ENCODE measurements at places on chromosomes 2 and 18. TPM values are rescaled to one million over a fixed set of nuclear protein-coding genes. Genes with fewer than 3 reads are reported as not detected.

MOCOS gene
- total RNA-seq: 0.13 TPM

DNA sequence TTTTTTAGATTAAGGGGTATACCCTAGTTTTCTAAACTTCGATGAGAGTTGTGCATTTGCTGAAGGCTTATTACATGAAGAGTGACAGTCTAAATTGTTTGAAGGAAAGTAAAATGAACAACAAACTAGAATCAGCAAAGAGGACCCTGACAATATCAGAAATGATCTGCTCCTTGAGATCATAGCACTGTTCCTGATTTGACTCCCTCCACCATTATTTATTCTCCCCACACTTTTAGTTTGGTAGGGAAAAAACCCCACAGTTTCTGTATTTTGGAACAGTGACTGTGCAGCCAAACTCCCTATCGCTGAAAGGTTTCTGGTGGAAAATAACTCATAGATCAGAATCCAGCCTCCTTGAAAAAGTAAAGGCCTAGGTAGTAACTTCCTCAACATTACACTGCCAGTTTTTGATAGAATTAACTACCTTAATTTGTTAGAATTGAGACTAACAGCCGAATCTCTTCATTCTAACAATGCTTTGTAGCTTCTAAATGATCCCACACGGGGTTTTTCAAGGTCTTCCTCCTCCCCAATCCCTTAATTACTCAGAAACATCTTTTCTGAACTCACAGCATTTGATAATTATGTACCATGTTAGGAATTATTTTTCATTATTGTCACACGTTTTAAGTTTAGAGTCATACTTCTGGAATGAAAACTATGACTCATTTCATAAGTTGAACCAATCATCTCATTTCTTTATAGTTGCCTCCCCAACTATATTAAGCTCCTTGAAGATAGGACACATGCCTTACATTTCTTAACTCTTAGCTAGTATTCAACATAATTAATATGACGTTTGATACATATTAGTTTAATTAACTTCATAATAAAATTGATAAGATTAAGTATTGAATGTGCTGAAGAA, 2.9 kb downstream of the MYL12A start:
- no peak for DNase-seq

GRCh38 chr2:76749858-76750257, 772.3 kb downstream of the LRRTM4 start:
- no peak for DNase-seq

DNA sequence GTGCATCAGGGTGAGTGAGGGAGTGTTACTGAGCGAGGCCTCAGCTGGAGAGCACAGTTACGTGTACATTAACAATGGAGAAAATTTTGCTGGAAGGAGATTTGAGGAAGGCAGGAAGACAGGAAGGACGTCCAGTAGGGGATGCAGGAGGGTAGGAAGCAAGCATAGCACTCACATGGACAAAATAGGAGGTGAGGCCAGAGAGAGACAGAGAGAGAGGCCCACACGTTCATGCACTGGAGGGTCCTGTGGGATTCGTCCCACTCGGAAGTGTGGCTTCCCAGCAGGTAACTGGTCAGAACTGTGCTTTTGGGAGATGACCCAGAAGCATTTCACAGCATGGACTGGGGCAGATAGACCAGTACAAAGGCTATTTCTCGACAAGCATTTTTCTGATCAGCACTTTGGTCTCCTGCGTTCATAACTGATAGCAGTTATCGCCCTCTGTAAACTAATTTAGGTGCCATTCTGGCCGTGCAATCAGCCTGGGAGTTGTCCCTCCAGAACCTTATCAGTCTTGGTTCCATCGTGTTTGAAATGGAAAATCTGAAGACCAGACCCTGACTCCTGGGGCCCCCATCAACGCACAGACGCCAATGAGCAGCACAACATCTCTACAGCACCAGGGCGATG, 5.7 kb downstream of the LCT start:
- no peak for DNase-seq
